ENCODE measurements at places on chromosomes 16 and 17.

- no peak for DNase-seq
Measured at GRCh38 chr17:45431531-45432404, 902 bp downstream of the ARHGAP27 start.

DNA sequence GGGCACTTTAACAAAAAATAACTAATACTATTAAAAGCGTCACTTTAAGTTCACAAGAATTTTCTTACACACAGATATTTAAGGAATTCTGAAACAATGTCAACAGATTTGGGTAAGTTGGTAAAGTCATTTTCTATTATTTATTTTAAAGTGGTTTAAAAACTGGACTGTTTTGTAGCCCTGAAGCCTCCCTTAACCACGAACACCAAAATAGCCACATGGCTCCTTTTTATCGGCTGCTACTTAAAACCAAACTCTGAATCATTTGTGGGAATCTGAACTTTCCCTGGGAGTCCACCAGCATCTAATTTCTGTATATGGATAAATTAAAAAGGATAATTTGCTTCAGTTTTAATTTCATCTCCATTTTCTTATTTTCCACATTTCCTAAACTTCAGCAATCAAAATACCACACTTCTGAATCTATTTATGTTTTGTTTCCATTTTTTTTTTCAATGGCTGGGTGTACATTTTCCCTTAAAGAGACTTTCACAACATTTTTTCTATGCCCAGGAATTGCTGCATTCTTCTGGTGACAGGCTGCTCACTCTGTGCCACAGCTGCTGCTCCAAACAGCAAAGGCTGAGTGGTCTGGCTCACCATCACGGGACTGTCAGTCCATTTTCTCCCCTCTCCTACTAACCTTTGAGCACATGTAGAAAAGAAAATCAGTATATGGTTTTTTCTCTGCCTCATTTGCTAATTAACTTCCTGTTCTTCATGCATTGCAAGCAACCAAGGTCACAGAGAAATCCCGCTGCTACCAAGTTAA is 255.5 kb upstream of the KCNJ16 start:
- no peak for DNase-seq

- no peak for DNase-seq
Measured at GRCh38 chr16:28606291-28607115, 3.3 kb downstream of the SULT1A1 start.

DNA sequence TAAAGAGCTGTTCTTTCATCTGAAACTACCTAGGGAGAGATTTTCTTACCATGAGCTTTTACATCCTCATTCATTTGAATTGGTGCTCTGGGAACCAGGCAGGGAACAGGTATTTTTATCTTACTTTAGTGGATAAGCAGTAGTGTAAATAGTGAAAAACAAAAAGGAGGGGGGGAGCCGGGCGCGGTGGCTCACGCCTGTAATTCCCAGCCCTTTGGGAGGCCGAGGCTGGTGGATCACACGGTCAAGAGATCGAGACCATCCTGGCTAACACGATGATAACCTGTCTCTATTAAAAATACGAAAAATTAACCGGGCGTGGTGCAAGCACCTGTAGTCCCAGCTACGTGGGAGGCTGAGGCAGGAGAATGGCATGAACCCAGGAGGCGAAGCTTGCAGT is 41.0 kb downstream of the HOXB1 start:
- no peak for DNase-seq

Measured in urinary bladder (tissue), 4 donors.